ENCODE measurements at places on chromosomes 4 and X.

DNA sequence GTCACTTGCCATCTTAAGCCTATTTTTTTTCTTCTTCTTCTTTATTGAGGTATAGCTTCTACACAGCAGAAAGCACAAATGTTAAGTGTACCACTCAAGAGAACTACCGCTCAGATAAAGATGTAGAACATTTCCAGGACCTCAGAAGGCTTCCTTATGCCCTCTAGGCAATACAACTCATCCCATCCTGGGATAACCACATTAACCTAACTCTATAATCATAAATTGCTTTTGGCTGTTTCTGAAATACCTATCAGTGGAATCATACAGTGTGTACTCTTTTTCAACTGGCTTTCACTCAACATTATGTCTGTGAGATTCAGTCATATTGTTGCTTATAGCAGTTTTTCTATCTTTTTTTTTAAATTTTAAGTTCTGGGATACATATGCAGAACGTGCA lies 51.7 kb downstream of the ARFIP1 start:
- DNase-seq: no peak

GRCh38 chrX:108036298-108036973 lies 8.4 kb upstream of the VSIG1 start:
- no peak for DNase-seq

DNA sequence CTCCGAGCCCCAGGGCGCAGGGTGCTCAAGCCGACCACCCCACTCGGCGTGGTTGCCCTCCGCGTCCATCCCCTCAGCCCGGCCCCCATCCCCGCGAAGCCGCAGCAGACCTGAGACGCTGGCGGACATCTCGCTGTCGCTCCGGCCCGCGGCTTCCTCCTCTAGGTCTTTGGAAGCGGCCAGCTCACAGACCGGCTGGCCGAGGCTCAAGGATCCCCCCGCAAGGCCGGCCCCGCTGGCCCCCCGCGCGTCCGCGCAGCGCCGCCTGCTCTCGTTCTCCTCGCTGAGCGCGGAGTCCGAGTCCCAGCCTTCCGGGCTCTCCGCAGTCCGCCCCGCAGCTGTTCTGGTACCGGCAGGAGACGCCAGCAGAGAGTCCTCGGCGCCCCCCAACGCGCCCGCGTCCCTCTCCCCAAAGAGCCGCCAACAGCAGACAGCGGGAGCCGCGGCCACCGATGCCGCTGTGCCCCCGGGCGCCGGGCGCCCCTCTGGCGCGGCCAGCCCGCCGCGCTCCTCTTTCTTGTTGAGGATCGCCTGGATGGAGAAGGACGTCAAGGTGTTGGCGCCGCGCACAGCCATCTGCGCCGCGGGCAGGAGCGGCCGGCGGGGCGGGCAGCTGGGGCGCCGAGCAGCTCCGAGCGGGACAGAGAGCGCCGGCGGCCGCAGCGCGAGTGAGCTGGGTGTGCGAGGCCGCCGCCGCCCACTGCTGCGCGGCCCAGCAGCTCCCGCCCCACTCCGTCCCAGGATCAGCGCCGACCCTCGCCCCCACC lies at the start of gene NKX3-2:
NKX3-2 (minus strand) TSS at position 670 of the 767 bp plus-strand sequence; CDS start at position 576, 94 bp downstream.
- no peak for DNase-seq

GRCh38 chr4:5292101-5292500 lies 240.8 kb downstream of the STK32B start:
- no peak for DNase-seq

DNA sequence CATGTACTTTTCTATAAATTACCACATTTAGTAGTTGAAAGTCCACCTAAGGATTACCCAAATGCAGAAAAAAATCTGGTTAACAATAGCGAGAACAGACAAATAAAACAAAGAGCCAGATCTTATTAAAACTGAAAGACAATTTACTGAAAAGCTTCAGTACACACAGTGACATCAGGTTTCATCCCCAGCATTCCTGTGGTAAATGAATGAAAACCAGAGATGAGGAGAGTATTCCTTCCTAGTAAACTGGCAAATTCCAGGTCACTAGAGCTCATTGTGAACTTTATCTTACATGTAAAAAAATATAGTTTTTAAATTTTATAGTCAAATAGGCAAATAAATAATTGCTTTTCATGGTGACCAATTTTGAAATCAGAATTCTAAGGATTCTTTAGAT lies 1290.5 kb downstream of the ADGRL3 start:
- DNase-seq: no peak

- peak; percentile 48 for DNase-seq
Measured at GRCh38 chrX:13506574-13506973, 62.8 kb upstream of the EGFL6 start.

DNA sequence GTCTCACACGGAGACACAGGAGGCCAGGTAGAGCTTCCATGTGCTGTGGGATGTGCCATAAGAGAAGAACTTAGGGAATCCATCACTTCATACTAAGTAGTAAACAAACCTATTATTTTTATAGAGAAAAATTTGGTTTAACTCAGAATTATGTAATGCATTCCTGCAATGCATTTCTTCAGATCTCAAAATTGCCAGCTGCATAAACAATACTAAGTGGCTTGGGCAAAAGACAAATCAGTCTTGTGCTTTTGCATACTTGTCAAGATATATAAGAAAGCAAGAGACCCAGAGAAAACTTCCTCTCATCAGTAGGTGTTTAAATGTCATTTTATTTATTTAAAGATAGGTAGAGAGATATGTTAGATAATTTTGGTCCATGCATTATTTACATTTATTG lies 382.1 kb upstream of the CTSO start:
- DNase-seq: no peak

DNA sequence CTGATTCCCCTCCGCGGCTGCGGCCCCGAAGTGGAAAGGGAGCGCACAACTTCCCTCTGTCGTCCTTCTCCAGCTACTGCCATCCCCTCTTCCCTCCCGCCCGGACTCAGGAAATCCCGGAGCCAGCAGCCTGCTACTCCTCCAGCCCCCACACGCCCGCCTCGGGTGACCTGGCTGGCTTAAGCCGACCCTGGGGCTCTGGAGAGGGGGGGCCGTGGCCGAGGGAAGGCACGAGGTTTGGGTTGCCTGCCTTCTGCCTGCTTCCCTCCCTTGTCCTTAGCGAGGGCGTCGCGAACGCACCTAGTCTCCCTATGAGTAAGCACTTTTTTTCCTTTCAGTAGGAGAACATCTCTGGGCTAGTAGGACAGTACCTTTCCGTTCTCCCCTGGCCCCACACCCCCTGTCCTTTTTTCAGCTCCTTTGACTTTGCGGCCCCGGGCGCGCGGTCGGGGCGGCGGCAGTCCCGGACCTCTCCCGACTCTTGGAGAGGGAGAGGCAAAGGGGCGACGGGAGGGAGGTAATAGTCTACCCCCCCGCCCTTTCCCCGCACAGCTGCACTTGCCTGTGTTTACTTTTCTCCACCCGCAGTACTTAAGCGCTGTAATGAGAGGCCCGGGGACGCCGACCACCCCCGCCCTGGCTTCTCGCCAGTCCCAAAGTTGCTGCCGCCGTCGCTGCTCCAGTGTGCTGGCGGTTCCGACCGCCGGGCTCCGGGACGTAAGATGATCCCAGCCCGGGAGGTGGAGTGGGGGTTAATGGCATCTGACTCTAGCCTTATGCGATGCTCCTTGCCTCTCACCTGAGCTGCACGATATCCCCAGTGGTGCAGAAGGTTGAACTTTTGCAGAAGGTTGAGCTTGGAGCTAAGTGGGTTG lies 868 bp downstream of the PLS3 start:
- DNase-seq: peak; percentile 12

DNA sequence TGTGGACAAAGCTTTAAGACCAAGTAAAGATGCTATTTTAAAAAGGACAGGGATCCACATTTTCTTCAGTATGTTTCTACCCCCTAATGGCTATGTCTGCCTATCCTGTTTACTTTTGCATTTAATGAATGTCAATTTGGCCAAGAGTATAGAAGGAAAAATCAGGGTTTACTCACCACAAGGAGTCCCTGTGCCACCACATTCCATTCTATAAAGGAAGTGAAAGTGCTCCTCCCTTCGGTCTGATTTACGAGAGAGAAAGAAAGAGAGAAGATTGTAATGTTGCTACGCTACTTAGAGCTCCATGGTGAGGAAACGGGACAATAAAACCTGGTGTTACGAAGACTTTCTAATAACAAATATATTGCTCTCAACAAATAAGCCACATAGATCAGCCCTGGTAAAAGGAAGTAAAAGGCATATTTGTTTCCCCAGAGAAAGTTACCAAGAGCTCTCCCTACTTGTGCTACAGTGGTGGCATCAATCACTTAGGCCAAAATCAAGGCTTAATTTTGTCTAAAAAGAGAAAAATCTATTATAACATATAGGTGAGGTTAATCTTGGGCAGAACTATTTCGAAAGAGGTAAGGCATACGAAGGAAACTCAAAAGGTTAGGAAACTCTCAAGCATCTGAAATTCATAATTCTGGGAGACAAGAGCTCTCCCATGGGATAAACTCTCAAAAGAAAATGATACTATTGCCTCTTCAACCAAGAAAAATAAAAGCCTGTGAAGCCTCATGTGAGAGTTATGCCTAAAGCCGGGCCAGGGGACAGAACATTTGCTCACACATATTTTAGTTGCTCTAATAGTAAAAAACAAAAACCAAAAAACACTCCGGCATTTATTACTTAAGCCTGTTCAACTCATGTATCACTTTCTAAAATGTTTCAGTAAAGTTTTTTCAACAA lies 29.5 kb downstream of the TAPT1 start:
- DNase-seq: no peak

- no peak for DNase-seq
Measured at GRCh38 chrX:8987672-8988250, 46.2 kb downstream of the FAM9B start.

DNA sequence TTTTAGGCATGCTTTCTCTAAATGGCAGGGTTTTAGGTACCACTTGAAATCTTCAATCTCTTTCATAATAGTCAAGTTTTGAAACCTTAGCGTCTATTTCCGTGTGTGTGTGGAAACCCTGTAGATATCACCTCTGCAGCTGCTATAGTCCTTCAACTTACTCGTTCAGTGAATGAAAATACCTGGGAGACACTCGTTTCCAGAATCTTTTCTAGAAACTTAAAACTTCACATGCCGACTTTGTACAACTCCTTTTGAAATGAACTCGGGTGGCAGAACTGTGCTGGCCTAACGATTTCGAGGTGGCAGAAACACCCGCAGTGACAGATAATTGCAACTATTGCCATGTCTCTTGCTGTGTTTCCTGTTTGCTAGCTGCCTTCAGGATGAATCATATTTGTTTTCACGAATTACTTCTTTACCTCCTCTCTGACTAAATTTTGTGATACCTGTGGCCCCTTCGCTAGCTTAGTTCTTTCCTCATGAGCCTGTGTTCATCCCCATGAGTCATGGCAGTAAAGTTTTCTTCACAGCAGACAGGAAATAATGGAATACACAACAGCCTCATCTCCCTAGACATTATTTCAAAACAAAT lies 104.7 kb upstream of the SMIM10 start:
- peak; percentile 61 for DNase-seq

GRCh38 chr4:95606739-95607138 lies 58.0 kb upstream of the UNC5C start:
- DNase-seq: no peak

DNA sequence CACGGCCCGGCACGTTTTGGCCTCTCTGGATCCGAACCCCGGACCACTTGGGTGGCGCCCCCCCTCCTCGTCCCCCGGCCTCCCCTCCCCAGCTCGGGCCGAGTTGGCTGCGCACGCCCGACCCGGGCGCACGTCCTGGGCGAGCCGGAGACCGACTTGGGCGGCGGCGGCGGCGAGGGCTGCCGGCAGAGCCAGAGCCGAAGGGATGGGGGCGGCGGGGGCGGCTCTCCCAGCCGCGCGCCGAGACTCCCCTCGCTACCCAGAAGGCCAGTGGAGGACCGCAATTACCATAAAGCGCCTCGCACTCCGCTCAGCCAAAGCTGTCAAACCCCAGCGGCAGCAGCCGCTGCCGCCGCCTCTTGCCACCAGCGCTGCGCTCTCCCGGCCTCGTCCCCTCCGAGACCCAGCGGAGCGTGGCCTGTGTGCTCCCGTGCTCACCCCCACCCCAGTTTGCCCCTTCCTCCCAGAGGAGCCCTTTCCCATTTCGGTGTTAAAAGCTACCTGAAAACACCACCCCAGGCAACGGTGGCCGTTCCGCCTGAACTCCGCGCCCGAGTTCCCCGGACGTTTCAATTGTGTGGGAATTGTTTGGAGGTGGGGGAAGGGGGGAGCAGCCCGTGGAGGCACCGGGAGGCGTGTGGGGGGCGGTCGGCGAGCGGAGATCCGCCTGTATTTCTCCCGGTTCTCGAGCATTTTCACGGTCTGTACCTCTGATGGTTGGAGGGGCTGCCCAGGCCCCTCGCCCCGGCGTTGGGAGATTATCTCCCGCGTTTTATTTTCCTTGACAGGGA lies 701 bp upstream of the BCOR start:
- peak; percentile 67 for DNase-seq

- no peak for DNase-seq
Measured at GRCh38 chr4:134024251-134024650, 177.3 kb downstream of the PABPC4L start.

DNA sequence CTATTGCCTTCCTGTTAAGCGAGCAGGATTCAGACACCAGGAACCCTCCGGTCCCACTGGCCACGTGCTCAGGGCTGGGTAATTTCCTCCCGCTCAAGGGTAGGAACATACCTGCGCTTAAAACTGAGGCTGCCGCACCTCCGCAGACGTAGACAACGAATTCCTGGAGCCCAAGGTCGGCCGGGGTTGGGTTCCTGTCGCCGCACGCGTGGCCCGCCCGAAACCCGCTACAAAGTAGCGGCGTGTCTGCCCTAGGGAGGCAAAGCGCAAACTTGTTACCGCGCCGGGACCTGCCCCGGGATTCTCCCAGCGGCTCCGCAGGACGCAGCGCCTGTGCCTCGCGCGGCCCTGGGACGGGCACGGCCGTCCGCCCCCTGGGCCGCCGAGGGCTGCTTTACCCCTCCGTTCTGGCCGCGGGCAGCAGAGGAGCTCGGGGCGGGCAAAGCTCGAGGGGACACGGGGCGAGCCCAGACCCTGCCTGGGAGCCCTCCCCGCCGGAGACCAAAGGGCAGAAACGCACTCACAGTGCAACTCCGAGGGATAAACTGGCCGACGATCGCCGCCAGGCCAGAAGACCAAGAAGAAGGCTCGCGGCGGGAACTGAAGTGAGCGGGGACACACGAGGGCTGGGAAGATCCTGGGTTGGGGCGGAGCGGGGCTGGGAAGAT lies at the start of gene ERVMER34-1:
ERVMER34-1 (minus strand) TSS at position 607 of the 668 bp plus-strand sequence. CDS start 5,905 bp downstream, outside the sequence.
- no peak for DNase-seq

- DNase-seq: peak; percentile 3
Measured at GRCh38 chrX:28177202-28177601, 196.0 kb upstream of the DCAF8L1 start.

GRCh38 chrX:72037601-72038000 lies 94.1 kb downstream of the RTL5 start:
- DNase-seq: no peak

DNA sequence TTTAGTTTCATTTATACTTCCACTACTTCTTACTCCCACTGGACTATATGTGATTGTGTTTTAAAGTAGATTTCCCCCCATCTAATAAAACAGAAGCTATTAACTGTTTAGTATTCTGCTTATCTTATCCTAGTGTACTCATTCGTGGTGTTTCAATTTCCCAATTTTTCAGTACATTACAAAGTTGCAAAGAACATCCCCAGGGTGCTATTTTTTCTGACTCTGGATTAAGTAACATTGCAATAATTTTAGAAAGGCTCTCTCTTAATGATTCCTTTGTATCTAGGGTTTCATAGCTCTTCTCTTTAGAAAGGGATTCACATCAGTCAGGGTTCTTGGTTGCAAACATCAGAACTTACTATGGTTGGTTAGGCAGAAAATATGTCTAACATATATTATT lies 317.9 kb upstream of the DIPK2B start:
- DNase-seq: no peak

GRCh38 chr4:683247-683897 lies 5.6 kb downstream of the SLC49A3 start:
- DNase-seq: no peak

- no peak for DNase-seq
Measured at GRCh38 chr4:16931339-16932305, 33.2 kb upstream of the LDB2 start.

Data from activated CD4-positive, alpha-beta T cell treated with anti-CD3 and anti-CD28 coated beads, Interleukin-2, amount 50 U/mL, for 16 hours (primary cell).